ENCODE measurements at places on chromosomes 4 and X.

DNA sequence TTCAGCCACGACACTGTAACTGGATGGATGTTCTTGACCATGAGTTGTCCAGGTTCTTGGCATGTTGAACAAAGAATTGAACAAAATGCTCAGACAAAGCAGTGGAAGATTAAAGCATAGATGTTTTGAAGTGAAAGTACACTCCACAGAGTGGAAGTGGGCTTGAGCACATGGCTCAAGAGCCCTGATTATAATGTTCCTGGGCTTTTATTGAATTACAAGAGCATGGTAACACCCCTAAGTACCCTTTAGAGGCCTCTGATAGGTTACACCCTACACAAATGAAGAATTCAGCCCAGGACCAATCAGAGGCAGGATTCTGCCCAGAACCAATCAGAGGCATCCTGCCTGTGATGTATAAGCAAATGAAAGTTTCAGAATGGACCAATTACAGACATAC, 33.5 kb downstream of the SLC10A6 start:
- DNase-seq, result no peak

DNA sequence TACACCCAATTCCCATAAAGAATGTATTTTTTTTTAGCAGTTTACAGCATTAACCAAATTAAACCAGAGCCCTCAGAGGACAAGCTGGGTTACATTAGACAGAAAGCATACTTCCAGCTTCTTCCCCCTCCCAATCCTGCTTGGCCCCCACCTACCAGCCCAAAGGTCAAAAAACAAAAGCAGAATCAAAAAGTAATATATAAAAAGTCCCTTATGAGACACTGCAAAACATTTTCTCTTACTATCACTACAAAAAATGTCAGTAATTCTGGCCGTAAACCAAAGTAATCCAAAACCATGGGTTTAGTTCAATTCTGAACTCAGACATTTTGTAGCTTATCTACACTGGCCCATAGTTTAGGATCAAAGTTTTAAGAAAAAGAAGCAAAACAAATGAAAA, 38.0 kb downstream of the APBB2 start:
- no peak for DNase-seq

- DNase-seq, result no peak
These were observed 43.2 kb upstream of the BMPR1B start for GRCh38 chr4:94714365-94715160.

DNA sequence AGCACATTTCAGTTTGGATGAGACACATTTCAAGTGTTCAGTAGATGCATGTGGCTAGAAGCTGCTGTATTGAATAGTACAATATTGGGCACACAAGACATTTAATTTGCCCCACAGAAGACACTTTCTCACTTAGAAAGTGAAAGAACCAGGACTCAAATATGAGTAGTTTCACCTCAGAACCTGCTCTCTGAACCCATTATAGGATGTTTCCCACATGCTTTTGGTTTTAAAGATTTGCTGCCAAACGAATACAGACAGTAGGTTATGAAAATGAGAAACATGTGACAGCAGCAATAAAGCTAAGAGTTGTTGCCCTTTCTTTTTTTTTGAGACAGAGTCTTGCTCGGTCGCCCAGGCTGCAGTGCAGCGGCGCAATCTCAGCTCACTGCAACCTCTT, 32.3 kb downstream of the C4orf54 start:
- no peak for DNase-seq

GRCh38 chr4:85741381-85741780, 266.4 kb downstream of the ARHGAP24 start:
- no peak for DNase-seq

- no peak for DNase-seq
These were observed 7.9 kb downstream of the PPP1R3F start for GRCh38 chrX:49277535-49277830.

GRCh38 chrX:79368441-79368840, 1.3 kb upstream of the ITM2A start:
- no peak for DNase-seq

GRCh38 chr4:8114456-8115202, 44.0 kb downstream of the ABLIM2 start:
- DNase-seq, result no peak

GRCh38 chr4:176910646-176911045, 117.9 kb upstream of the VEGFC start:
- no peak for DNase-seq

Data from 8988T (cell line).